ENCODE measurements at places on chromosomes 5 and 9.

- no peak for DNase-seq
Observed at GRCh38 chr5:7849681-7850394, 1.1 kb downstream of the CFAP90 start.

GRCh38 chr9:137087409-137087925 is 682 bp downstream of the MAN1B1 start:
- no peak for DNase-seq

DNA sequence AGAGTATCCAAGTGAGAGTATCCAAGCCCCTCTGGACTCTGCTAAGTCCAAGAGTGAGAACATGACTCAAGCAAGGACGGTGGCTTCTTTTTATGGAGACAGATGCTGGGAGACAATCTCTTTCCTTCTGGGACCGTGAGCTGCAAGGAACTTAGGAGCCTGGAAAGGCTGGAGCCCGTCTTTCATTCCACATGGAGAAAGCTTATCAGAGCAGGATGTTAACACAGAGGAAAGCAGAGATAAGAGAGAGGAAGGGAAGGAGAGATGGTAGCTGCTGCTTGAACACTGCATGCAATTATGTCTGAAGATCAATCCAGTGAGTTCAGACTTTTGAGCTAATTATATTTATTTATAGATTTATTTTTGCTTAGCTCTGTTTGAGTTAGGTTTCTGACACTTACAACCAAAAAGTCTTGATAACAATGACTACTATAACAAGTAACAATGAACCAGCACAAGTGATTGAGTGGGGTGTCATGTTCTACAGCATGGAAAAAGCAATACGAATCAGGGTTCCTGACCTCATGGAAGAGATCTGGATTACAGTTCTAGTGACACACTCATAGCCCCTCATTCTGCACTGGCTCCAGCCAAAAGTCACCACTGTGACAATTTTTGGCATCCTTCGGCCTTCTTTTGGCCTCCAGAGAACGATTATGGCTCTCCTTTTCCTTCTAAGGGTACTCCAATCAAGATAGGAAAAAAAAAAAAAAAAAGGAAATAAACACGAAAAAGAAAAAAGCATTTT is 71.5 kb downstream of the PRLR start:
- peak; percentile 23 for DNase-seq

DNA sequence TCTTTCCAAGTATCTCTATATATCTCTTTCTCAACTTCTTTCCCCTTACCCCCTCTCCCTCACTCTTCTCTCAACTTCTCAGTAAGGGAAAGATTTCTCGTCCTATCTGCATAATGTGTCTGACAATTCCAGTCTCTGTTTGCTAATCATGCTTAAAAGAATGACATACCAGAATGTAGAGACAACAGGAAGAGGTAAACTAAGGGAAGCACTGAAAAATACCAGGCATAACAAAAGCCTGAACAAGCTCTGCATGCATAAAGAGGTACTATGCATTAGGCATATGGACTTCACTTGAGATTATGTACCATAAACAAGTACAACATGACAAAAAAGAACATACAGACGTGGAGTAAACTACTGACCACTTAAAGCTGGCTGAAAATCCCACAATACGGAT is 62.6 kb downstream of the SEMA5A start:
- peak; percentile 76 for DNase-seq

- DNase-seq, result no peak
Observed at GRCh38 chr9:38000332-38000731, 68.7 kb downstream of the SHB start.

DNA sequence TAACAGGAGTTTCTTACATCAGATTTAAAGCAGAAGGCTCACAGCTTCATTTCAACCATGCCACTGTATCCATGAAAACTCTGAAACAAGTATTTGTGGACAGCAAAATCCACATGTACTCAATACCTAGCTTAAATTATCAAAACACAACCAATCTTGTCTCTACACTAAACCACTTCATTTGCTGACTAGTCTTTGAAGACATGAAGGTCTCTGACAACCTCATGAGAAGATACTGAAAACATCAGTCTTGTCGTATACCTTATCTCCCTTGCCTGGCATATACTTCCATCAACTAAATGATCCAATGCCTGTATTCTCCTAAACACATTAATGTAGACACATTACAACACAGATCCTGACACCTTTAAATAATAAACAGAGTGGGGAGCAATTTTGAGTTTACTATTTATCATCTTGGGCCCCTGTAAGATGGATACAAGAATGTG is 2.9 kb downstream of the RPS23 start:
- DNase-seq, result no peak

GRCh38 chr9:33731142-33731541 is 64.2 kb upstream of the PRSS3 start:
- DNase-seq, result peak; percentile 18

Data from amniotic epithelial cell (primary cell).